ENCODE measurements at places on chromosomes 16 and 17.

GRCh38 chr17:17768424-17769088 lies 68.2 kb downstream of the SREBF1 start:
- DNase-seq: no peak

DNA sequence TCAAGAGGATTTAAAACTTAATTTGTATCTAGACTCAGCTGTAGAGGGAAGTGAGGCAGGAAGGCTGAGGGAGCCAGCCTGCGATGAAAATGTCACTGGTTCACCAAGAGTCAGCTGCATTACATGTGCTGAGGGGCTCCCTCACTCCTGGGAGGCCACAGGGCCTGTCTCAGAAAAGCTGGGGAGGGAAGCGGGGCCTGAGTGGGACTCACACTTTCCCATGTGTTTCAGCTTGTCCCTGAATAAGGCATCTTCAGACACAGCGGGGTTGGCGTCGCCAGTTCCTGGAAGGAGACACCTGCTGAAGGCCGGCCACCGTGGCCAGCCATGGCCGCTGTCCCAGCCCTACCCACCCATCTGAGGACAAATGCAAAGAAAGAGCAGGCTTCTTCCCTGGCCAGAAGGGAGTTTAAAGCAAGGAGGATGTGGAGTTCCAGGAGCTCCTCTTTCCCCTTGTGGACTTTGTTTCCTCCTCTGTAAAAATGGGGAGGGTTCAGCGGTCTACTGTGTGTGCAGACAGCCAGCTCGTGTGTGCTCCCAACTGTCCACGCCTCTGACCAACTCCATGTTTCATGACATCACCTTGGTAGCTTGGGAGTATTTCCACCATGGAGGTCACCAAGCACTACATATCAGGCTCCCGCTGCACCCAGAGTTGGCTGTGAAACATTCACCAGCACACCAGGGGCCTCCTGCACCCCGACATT lies 19.2 kb upstream of the MRPS23 start:
- no peak for DNase-seq

DNA sequence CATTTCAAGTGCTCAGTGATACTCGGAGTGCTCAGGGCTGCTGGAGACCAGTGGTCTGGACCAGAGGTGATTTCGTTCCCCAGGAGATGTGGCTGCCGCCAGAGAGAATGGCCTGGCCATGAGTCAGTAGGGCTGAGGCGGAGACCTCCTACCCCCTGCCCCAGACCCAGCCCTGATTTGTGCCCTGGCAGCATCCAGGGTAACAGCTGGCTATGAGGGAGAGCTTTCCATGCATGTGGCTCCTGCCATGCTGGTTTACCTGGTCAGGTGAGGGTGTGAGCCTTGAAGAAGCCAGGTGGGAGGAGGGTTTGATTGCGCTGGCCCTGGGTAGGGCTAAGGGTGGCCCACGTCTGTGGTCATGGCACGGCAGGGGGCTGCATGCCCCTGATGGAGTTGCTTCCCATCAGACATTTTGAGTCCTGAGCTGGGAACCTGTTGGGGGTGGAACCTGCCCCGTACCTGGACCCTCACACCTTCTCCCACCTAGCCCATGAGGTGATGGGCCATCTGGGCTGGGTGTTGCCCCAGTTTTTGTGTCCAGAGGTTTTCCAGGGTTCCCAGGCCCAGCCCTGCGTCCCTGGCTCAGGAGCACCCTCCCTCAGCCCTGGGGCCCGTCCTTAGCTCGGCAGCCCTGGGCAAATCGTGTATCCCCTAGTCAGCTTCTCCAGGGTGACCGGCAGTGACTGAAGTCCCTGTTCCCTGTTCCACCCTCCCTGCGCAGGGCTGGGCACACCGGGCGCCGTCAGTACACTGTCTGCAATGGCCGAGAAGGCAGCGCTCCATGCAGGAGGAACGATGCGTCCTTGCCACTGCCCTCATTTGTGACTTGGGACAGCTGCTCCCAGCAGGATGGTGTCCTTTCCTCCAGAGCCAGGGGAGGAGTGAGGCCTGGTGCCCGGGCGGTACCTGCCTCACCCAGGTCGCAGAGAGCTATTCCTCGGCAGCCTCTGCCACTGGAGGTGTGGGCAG lies 9.0 kb upstream of the CSNK1D start:
- no peak for DNase-seq

DNA sequence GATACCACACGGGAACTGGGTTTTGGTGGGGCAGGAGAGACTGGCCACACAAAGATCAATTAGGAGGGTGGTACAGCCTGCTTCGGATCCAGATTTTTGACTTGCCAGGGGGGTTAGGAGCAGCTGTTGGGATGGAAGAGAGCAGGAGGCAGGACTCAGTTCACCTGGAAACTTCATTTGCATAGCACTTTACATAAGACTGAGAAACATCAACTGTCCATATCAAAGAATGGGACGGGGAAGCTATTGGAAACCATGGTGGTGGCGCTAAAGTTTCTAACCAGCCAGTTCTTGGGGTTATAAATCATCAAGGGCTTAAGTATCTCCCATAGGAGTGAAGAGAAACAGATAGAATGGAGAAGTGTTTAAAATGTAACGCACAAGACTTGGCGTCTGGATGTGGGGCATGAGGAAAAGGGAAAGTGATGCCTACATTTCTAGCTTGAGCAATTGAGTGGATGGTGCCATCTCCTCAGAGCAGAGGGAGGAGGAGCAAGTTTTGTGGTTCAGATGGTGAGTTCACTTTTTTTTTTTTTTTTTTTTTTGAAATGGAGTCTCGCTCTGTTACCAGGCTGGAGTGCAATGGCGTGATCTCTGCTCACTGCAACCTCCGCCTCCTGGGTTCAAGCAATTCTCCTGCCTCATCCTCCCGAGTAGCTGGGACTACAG lies 6.4 kb upstream of the SRCAP start:
- no peak for DNase-seq

DNA sequence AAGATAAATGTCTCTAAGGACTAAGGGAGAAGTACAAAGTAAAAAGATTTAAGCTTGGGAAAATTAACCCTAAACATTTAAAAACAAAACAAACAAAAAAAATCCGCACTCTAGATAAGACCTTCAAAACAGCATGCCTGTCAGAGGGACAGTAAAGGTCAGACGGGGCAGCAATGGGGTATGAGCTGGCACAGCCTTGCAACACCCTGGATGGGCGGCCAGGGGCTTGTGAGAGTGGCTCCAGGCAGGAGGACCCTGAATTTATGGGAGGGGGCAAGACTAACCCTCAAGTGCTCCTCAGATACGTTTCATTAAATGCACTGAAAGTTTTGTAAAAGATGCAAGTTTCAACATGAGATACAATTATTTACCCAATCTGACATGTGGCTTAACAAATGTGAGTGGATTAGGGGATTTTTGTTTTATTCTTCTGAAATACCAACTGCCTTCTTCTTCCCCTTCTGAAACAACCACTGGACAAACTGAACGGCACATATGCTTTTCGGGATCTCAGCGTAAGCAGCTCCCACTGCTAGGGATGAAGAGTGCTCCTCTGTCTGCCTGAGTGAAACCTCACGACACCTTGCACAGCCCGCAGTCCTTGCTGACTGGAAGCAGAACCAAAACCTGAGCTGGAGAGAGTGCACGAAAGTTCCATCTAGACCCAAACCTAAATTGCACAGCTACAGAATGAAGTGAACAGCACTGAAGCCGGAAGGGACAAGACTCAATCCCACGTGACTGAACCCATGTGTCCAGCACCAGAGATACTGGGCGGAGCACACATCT lies 128.4 kb downstream of the ANKRD11 start:
- DNase-seq: no peak

DNA sequence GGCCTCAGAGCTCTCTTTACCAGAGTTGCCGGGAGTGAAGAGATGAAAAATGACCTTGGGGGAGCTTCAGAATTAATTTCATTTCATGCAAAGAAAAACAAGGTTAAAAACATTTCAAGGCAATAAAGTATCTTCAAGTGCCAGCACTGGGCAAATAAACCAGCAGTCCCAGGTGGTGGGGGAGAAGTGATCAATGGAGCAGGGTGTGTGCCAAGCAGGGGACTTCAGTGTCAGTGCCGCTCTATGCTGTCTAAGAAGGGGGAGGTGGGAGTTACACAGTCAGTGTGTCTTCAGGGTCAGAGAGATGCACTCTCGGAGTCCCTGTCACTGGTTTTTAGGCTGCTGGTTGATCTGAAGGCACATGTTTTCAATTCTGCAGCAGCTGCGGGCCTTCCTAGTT lies 57.2 kb upstream of the MGAT5B start:
- no peak for DNase-seq

- no peak for DNase-seq
Measured at GRCh38 chr17:27471321-27472269, 15.3 kb downstream of the KSR1 start.

DNA sequence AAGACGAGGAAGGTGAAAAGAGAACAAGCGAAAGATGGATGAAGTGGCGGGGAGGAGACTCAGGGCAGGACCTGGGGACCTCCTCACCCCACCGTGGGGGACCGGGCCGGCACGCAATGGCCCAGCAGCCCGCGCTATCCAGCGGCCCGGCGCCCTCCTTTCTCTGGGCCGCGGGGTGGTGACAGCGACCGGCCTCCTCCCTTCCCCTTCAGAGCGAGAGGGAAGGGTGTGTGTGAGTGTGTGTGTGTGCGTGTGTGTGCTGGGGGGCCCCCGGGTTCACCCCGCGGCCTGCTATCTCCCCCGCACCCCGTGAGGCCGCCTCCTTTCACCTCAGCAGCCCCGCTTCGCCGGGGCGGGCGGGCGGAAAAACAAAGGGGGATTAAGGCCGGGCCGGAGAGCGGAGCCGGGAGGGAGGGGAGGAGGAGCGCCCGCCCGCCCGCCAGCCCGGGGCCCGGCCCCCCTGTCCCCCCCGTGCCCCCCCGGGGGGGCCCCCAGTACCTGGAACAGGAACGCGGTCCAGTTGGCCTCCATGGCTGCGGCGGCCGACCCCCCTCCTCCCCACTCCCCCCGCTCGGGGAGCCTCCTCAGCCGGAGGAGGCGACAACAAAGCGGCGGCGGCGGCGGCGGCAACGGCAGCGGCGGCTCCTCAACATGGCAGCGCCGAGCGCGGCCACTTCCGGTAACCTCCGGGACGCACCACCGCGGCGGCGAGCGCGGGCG lies at the start of gene VEZF1:
Gene VEZF1, minus strand, starts transcription at position 674 of the 720 bp plus-strand sequence. Its CDS starts 143 bp downstream, at position 531.
- no peak for DNase-seq

DNA sequence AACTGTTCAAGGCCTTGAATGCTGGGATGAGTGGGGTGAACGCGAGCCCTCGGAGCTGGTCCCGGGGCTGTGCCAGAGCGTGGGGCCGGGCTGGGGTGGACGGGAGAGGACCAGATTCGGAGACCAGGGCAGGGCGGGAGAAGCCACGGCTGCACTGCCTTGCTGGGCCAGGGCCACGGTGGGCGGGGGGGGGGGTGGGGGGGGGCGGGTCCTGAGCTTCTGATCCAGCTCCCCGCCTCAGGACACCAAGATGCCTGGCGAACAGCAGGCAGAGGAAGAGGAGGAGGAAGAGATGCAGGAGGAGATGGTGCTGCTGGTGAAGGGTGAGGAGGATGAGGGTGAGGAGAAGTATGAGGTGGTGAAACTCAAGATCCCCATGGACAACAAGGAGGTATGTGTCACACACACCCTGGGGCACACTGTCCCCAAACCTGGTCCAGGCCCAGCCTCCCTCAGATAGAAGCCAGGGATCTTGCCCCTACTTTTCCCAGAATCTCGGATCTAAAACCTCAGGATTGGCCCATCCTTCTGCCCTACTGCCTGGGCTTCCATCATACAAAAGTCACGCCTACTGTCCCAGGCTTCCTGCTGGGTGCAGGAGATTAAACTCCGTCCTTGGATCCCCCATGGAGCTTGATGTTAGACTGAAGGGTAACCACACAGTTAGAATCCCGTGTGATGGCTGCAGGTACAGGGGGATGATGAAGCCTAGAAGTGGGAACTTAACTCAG lies 563 bp downstream of the ZNF771 start:
- no peak for DNase-seq

DNA sequence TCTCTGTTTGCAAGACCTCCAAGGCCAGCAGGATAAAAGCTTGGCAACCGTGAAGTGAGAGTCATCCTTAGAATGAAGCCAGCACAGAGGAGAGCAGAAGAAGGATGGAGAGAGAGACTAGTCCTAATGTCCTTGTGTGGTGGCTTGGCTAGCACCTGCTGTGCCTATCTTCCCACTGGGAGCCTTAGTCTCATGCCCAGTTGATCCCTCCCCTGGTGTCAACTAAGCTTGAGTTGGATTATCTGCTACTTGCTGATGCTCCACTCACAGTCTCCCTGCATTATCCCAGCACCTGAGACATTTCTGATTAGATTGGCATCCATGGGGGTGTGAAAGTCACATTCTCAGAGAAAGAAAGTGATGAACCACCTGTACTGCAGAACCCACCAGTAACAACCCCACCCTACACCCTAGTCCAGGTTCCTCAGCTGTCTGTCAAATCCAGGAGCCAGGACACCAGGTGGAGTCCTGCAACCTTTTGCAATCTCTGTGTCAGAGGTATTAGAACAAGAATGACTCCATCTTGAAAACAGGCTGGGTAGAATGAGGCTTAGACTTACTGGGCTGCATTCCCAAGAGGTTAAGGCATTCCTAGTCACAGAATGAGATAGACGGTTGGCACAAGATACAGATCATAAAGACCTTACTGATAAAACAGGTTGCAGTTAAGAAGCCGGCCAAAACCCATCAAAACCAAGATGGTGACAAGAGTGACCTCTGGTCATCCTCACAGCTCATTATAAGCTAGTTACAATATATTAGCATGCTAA lies 460.2 kb upstream of the C16orf82 start:
- no peak for DNase-seq

- DNase-seq: no peak
Measured at GRCh38 chr16:9647981-9648701, 534.1 kb downstream of the GRIN2A start.

DNA sequence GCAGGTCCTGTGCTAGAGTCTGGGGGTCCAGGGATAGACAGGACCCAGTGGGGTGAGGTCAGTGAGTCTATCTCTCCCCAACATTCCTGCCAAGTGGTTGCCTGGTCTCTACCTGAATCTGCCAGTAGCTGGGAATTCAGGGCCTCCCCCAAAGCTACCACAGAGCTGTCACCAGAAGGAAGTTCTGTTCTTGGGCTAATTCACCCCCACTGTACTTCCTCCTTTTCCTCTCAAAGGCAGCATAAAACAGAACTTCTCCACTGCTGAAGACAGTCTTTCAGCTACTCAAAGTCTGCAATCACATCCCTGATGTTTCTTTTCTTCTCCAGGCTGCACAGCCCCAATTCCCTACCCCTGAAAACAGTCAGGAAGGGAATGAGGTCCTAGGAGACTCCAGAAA lies 8.7 kb downstream of the CAMTA2 start:
- no peak for DNase-seq

DNA sequence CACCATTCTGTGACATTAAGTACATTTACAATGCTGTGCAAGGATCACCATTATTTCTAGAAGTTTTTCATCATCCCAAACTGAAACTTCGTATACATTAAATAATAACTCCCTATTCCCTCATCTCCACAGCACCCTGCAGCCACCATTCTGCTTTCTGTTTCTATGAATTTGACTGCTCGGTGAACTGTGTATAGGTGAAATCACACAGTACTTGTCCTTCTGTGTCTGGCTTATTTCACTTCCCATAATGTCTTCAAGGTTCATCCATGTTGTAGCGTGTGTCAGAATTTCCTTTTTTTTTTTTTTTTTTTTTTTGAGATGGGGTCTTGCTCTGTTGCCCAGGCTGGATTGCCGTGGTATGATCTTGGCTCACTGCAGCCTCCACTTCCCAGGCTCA lies 20.4 kb downstream of the RAP1GAP2 start:
- DNase-seq: no peak

Data from central memory CD8-positive, alpha-beta T cell (primary cell).